Upper lobe of left lung (tissue), 6 donors: ENCODE measurements at places on chromosomes 7 and 10. TPM values are rescaled to one million over a fixed set of nuclear protein-coding genes. Genes with fewer than 3 reads are reported as not detected.

KMT2C gene
- total RNA-seq = 82.7 TPM

FKBP9 gene
- total RNA-seq = 119 TPM

PHKG1 gene
- 0.49 TPM for total RNA-seq

MYH16 gene
- not detected for total RNA-seq

GRCh38 chr7:98870121-98870651 is 372 bp upstream of the TMEM130 start:
- DNase-seq = peak; percentile 86
- H3K36me3 ChIP-seq = no peaks in the 10 kb centered on the region
- no peak overlapping the region for H3K27ac ChIP-seq
- H3K4me3 ChIP-seq = peak overlapping the region; percentile 49

DNA sequence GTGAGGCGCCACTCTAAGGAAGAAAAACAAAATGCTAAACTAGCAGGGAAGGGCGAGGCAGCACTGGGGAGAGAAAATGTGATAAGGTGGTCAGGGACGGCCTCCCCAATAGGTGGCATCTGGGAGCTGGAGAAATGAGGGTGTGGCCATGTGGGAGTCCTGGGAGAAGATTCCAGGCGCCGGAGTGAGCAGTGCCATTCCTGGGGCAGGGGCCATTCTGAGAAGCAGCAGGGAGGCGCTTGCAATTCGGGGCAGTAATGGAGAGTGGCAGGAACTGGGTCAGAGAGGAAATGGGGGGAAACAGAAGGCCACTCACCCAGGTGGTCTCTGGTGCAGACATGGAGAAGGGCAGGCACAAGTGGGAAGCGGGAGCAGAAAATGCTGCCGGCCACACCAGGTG is 61.8 kb upstream of the LRRC18 start:
- no peak overlapping the region for H3K27ac ChIP-seq
- H3K4me3 ChIP-seq = no peak overlapping the region
- DNase-seq = no peak
- H3K36me3 ChIP-seq = no peaks in the 10 kb centered on the region
- no peaks in the 10 kb centered on the region for H3K4me1 ChIP-seq

GRCh38 chr7:138753610-138754009 is 44.2 kb upstream of the TMEM213 start:
- no peak overlapping the region for H3K4me3 ChIP-seq
- no peaks in the 10 kb centered on the region for H3K27me3 ChIP-seq
- DNase-seq = no peak

- no peak for DNase-seq
- H3K4me3 ChIP-seq = no peak overlapping the region
- no peaks in the 10 kb centered on the region for H3K4me1 ChIP-seq
- no peaks in the 10 kb centered on the region for H3K36me3 ChIP-seq
- no peak overlapping the region for H3K27ac ChIP-seq
Measured at GRCh38 chr7:96546426-96546825, 163.2 kb downstream of the SEM1 start.

DNA sequence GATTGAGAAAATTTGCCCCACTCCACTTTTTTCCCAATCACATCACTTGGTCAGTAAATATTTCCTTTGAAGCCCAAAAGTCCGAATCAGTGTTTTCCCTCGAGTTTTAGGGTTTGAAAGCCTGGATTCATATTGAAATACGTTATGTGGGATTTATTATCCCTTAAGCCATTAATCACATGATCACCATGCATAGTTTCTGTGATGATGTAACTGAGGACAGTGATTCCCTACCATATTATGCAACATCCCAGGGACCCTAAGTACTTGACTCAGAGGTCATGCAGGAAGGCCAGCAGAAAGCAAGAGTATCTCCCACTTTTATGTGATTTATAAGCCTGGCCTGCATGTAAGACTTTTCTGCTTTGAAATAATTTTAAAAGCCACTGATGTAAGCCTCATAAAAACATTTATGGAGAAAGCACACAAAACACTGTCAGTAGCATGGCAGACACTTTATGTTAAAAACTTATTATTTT is 630.6 kb upstream of the ZWINT start:
- no peak overlapping the region for H3K27ac ChIP-seq
- no peak for DNase-seq
- no peaks in the 10 kb centered on the region for H3K4me1 ChIP-seq
- no peaks in the 10 kb centered on the region for H3K36me3 ChIP-seq
- no peaks in the 10 kb centered on the region for H3K27me3 ChIP-seq
- H3K4me3 ChIP-seq = no peak overlapping the region
